Non-pigmented ciliary epithelial cell (primary cell): ENCODE measurements at places on chromosomes 1 and 21.

- no peak for DNase-seq
Observed at GRCh38 chr1:113244112-113244820, 146.0 kb upstream of the MAGI3 start.

- no peak for DNase-seq
Observed at GRCh38 chr1:36321119-36321951, 2.1 kb downstream of the EVA1B start.

- DNase-seq = no peak
Observed at GRCh38 chr1:31029026-31029425, 36.5 kb downstream of the PUM1 start.

GRCh38 chr1:200359610-200360163, 50.1 kb downstream of the ZNF281 start:
- DNase-seq = no peak

DNA sequence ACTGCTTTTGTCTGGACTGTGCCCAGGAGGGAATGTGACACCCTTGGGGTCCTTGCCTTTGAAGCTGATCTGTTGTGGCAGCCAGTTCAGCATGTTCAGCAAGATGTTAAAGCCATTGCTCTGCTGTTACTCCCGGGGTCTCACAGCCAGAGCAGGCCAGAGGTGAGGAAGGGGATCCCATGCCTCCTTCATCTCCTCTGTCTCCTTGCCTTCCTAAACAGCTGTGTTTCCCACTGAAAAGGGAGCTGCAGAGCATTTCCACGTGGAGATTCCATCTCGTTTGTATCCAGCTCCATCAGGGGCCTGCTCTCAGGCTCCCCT, 135.8 kb upstream of the COL6A1 start:
- no peak for DNase-seq

DNA sequence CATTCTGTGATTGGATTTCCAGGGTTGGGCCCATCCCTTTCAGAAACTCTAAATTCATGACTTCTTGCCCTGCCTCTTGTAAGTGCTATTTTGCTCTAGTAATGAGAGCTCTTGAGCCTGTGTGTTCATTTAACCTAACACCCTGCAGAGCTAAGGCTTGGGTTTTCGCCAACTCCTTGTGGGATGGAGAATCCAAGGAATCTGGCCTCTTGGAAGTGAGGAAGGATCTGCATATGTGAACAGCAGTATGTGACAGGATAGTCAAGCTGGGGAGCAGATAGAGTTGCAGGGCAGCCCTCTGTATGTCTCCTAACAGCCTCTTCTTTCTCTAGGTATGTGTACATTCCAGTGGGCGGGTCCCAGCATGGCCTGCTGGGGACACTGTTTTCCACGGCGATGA, 258.9 kb downstream of the HHAT start:
- DNase-seq = no peak

DNA sequence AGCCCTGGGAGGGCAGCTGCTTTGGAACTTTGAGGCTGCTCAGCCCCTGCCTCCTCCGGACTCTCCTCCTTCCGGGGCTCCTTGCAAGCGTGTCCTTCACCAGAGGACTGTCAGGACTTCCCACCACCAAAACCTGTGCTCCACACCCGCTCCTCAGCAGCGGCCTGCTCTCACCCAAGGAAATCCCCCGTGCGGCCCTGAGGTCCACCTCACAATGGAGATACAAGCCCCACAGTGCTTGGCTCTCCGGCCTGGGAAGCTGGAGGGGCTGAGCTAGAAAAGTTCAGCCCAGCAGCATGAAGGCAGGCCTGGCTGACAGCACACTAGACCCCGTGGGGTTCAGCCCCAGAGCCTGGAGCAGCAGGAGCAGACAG, 33.6 kb downstream of the PGBD5 start:
- DNase-seq = no peak

GRCh38 chr1:222995620-222996309, 147.3 kb downstream of the TLR5 start:
- no peak for DNase-seq

GRCh38 chr1:228646717-228647522, 88.4 kb upstream of the RHOU start:
- no peak for DNase-seq

DNA sequence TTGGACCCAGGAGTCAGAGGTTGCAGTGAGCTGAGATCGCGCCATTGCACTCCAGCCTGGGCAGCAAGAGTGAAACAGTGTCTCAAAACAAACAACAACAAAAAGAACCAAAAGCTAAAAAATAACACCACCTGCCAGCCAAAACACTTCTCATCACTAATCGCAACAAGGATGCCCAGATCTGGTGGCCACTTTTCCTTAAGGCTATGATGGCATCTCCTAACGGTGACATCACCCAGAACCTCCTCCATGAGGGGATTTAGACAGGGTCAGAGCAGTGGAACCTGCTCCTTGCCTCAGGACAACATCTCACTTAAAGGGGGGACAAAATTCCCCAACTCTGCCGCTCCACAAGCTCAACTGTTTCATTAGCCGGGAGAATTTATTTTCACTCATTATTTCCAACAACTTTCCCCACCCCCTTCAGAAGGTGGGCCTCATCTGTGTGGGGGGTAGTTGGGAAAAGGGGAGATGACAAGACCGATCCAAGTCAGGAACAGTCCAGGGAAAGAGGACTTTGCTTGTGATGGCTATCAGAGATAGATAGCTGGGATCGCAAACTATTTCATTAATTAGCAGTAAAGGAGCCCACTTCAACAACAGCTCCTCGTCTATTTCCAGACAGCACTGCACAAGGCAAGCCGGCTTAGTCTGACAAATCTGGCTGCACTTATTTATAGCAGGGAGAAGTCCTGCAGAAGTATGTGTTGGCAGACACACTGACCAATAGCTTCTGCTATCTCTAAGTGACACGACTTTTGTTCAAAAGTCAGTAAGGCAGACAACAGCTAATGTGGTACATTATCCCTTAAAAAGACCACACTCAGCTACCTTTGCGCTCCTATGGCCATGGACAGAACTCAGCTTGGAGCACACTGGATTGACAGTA, 2.6 kb downstream of the PABPC4 start:
- no peak for DNase-seq

GRCh38 chr1:162390396-162391185, 9.1 kb downstream of the C1orf226 start:
- DNase-seq = no peak

DNA sequence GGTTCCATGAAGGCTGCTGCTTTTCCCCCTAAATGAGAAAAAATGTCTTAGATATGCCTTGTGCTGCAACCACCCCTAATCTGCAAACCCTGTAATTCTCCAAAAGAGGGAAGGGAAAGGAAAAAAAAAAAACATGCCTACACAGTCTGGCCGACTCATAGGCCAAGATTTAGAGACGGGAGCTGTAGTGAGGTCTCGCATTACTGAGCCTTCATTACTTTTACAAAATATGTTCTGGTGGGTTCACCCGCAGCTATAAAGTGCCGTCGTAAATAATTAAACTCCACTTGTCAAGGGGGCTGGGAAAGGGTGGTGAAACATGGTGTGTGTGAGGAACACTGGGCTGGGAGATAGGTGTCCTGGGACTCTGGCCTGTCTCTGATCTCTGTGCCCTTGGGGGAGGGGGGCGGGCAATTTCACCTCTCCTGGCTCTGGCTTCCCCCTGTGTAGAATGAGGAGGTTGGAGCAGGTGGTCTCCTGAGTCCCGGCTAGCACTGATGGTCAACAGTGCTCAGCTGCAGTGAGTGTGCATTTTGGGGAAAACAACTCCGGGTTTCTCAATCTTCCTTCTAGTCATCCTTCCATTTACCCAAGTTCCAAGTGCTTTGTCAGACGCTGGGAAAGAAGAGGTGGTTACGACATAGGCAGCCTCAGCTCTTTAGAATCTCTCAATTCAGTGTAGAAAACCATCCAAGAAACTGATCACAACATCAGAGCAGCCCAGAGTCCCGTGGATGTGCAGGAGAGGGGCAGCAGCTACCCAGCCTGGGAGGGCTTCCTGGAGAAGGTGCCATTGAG, 82.3 kb downstream of the ACTL8 start:
- DNase-seq = no peak

DNA sequence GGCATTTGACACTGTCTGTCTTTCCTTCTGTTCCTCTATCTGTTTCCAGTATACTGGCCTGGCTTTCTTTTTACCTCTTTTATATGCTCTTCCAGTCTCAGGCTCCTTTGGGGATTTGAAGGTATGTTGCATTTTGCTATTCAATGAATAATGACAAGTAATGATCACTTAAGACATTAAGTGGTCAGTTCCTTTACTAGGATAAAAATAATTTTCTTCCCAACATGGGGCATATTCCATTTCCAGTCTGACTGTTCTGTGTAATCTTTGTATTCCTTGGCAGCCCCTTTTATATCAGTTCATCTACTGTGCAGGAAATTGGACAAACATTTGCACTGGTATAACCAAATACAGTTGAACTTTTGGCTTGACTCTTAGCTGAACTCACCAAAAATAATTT, 15.6 kb downstream of the METTL18 start:
- no peak for DNase-seq

- DNase-seq = no peak
Observed at GRCh38 chr1:239739919-239740318, 351.8 kb upstream of the FMN2 start.

GRCh38 chr1:43058545-43059360, 100.1 kb upstream of the SLC2A1 start:
- DNase-seq = no peak

DNA sequence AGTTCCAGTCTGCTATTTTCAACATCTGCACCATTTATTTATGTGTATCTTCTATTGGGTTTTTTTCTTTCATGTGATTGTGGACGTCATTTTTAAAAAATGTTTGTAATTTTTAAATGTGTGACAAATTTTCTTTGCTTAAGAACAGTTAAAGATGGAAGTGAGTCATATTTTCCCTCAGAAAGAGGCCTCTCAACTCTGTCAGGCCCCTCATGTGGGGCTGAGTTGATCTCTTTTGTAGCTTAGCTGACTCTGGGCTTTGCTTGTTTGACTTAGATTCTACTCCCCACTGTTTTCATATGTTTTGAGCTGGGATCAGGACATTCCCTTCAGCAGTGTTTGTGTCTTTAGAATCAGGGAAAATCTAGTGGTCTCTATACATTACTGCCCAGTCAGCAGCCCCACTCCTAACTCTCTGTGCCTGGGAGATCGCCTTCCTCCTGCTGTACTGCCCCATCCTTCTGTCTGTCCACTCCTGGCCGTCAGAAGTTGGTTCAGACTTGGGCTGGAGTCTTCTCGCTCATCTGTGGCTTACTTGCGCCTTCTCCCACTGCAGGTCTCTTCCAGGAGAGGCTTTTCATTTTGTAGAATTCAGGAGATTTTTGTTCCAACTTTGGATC, 137.4 kb downstream of the DYRK1A start:
- peak; percentile 68 for DNase-seq

- DNase-seq = no peak
Observed at GRCh38 chr1:228735871-228736586, 750 bp downstream of the RHOU start.

GRCh38 chr1:25570798-25571521, 27.6 kb downstream of the LDLRAP1 start:
- no peak for DNase-seq

- DNase-seq = no peak
Observed at GRCh38 chr21:35070436-35070835, 21.3 kb upstream of the RUNX1 start.

- no peak for DNase-seq
Observed at GRCh38 chr1:157111396-157112165, 12.0 kb upstream of the ETV3L start.

DNA sequence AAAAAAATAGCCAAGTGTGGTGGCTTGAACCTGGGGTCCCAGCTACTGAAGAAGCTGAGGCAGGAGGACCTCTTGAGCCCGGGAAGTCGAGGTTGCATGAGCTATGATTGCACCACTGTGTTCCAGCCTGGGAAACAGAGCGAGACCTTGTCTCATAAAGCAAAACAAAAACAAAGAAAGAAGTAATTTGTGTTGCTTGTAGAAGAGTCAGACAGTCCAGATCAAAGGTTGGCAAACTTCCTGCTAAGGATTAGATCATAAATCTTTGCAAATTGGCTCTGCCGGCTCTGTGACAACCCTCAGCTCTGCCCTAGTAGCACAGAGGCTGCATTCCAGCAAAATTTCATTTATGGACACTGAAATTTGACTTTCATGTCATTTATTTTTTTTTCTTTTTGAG, 19.0 kb upstream of the MFN2 start:
- DNase-seq = no peak

DNA sequence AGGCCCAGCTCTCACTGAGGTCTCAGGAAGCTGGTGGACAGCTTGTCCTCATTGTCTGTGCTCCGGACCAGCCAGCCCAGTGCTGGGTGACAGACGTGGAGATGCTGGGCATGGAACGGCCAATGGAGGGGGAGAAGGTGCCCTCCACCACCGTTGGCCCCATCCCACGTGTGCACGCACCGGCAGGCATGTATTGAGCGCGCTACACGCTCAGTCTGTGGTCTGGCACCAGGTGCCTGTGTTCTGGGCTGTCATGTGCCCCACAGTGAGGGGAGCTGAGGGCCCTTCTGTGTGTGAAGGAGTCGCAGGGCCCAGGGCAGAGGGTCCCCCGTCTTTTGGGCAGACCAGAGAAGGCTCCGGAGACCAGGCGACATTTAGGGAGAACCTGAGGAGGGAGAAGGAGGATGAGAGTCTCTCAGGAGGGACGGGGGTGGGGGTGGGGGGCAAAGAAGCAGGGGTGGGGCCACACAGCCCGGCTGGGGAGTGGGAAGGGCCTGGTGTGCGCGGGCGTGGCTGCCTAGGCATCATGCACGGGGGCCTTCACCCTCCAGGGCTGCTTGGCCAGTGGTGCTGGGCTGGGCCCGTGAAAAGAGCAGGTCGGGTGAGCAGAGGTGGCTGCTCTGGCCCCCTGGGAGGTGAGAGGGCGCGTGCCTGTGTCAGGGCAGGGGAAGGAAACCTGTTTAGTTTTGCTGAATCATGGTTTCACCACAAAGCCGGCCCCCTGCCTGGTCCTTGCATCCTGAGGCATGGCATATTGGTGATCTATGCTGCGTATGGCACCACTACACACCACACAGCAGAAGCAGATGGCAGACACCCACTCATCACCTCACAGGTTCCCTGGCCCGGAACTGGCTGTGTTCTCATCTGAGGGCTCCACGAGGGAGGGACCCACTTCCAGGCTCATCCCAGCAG, 86.7 kb upstream of the TTC34 start:
- DNase-seq = no peak

DNA sequence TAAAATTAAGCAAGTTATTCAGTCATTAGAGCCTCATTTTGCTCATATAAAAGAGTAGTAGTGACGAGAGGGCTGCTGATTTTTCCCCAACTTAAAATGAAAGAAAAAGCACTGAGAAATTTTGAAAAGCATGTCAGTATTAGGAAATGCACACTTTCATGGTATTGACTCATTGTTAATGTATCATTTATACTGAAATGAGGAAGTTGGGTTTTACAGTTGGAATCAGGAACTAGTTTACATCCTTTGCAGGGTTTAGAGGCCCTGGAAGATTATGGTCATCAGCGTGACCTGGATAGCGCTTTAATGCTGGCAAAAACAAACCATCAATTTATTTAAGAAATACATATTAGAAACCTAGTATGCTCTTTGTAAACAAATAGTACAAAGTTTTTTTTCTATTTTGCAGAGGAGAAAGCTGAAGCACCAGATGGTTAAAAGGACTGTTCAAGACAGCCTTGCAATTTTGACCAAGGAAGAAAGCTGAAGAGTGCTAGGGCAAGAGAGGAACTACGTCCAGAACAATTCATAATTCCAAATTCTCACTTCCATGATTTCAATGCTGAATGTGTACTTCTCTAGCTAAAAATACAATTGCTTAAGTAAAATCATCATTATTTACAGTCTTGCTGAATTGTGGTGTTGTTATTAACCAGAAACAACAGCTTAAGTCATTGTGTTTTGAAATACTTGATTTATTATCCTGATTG, 94.8 kb upstream of the SGIP1 start:
- DNase-seq = no peak
